ENCODE measurements at places on chromosomes 2 and 18.

- no peak for DNase-seq
Measured at GRCh38 chr2:181673173-181673572, 7.1 kb downstream of the NEUROD1 start.

GRCh38 chr2:26558271-26559043 lies 80.5 kb upstream of the OTOF start:
- no peak for DNase-seq

- DNase-seq = no peak
Measured at GRCh38 chr2:40363631-40364030, 88.3 kb downstream of the SLC8A1 start.

- no peak for DNase-seq
Measured at GRCh38 chr2:43269074-43269572, 42.7 kb upstream of the ZFP36L2 start.

GRCh38 chr2:33204945-33205344 lies 258.2 kb downstream of the LTBP1 start:
- no peak for DNase-seq

GRCh38 chr2:23452372-23452771 lies 67.4 kb downstream of the KLHL29 start:
- no peak for DNase-seq

- DNase-seq = no peak
Measured at GRCh38 chr2:120108049-120108448, 95.2 kb downstream of the EPB41L5 start.

GRCh38 chr18:31241900-31242409 lies 76.0 kb upstream of the DSG1 start:
- DNase-seq = no peak

DNA sequence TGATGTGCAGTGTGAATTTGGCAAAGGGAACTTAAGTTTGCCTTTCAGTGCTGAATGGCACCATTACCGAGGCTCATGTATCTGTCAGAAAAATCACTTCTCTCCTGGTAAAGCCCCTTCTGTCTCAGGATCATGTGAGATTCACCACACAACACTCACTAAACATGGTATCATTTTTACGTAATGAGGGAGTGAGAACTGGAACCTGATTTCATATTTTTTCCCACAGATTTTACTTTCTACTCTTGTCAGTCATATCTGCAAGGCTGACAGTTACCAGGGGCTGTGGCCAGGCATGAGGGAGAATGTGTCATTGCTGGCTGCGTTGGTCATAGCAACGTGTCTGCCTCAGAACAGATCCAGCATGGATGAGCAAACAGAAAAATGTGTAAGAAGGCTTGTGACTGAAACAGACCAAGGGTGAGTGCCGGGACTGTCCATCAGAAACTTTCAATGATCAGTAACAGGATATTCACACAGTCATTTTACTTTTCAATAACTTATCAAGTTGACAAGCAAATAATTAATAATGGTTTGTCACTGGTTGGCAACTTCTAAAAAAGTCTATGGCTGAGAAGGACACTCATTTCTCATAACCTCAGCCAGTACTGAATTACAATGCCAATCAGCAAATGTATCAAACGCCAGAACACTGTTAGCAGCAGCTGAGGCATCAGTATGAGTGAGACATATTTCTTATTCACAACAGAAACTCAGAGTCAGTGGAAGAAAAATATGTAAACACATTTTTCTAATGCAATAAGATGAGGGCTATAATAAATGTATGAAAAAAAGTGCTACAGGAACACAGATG lies 100.5 kb downstream of the CDC42EP3 start:
- DNase-seq = peak; percentile 39

- no peak for DNase-seq
Measured at GRCh38 chr2:207854484-207855440, 85.1 kb upstream of the FZD5 start.

- no peak for DNase-seq
Measured at GRCh38 chr2:69589973-69590652, 53.4 kb downstream of the AAK1 start.

GRCh38 chr2:113857464-113857863 lies 32.4 kb upstream of the ACTR3 start:
- DNase-seq = no peak

GRCh38 chr2:217974389-217975005 lies 28.3 kb downstream of the TNS1 start:
- DNase-seq = no peak

- DNase-seq = no peak
Measured at GRCh38 chr2:144285324-144285723, 234.6 kb downstream of the ZEB2 start.

GRCh38 chr2:47892338-47892730 lies 14.0 kb downstream of the FBXO11 start:
- DNase-seq = no peak

- no peak for DNase-seq
Measured at GRCh38 chr18:55233857-55234256, 274.6 kb upstream of the CCDC68 start.

All from stimulated activated CD4-positive, alpha-beta T cell treated with anti-CD3 and anti-CD28 coated beads, TNF-alpha, amount 100 ng/mL, for 48 hours (primary cell).